ENCODE measurements at places on chromosomes 7 and 10.

- DNase-seq, result no peak
Measured at GRCh38 chr7:34130558-34131295, 225.4 kb downstream of the BMPER start.

GRCh38 chr10:6382081-6382480 is 179.3 kb downstream of the PFKFB3 start:
- no peak for DNase-seq

DNA sequence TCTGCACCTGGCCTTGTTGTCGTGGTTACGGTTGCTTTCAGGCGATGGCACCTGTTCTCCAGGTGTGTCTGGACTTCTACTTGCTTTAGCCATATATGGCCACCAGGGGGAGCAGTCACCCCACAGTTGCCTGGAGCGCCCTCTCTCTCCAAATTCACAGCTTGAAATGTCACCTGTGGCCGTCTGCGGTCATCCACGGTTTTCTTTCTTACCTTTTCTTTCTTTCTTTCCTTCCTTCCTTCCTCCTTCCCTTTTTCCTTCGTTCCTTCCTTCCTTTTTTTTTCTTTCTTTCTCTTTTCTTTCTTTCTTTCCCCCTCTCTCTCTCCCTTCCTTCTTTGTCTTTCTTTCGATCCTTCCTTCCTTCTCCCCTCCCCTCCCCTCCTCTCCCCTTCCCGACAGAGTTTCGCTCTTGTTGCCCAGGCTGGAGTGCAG is 150.5 kb upstream of the VKORC1L1 start:
- peak; percentile 27 for DNase-seq

GRCh38 chr10:60299961-60300883 is 89.5 kb downstream of the ANK3 start:
- no peak for DNase-seq

DNA sequence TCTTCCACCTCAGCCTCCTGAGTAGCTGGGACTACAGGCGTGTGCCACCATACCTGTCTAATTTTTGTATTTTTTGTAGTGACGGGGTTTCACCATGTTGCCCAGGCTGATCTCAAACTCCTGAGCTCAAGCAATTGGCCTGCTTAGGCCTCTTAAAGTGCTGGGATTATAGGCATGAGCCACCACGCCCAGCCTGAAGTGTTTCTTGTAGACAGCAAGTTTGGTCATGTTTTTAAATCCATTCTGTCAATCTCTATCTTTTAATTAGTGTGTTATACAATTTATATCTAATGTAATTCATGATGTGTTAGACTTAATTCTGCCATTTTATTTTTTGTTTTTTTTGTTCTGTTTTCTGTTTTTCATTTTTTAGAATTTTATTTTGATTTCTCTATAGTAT is 17.2 kb upstream of the MXI1 start:
- no peak for DNase-seq

DNA sequence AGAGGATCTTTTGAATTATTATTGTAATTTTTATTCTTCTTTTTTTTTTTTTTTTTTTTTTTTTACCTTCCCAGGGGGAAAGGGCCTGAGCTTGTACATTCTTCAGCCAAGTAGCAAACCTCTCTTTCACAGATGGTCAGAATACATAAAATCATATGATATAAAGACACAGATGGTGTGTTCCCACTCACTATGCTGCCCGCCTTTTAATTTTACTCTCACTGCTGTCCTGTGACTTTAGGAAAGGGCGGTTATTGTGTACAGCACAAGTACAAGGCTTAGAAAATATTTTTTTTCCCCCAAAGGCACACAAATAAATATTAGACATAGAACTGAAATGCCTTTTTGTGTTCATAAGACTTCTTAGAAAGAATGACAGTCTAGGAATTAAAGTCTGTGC is 213.6 kb downstream of the RPS24 start:
- DNase-seq, result no peak

DNA sequence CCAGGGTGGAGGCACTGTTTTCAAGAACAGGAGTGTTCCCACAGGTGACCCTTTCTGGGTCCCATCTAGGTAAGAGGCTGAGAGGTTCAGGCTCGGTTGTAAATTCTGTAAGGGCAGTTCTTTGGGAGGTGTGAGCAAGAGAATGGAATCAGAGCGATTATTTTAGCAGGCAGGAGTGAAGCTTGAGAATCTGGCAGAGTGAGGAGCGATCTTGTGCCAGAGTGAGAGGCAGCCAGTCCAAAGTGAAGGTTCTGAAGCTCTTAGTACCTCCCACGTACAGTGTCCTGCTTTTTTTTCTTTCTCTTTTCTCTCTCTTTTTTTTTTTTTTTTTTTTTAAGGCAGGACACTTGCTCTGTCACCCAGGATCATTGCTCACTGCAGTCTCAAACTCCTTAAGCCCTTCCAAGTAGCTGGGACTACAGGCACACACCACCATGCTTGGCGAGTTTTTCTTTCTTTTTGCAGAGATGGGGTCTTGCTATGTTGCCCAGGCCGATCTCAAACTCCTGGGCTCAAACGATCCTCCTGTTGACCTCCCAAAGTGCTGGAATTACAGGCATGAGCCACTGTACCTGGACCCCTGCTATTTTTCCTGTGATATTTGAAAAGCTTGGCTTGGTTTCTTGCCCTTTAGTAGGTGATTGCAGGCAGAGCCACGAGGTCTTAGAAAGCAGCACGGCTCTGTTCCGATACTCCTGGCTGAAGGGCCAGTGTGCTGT is 10.9 kb downstream of the POR start:
- no peak for DNase-seq

GRCh38 chr10:104220522-104220921 is 11.6 kb downstream of the CFAP43 start:
- no peak for DNase-seq

- no peak for DNase-seq
Measured at GRCh38 chr10:128541926-128542475, 415.8 kb upstream of the MKI67 start.

GRCh38 chr10:95297402-95297801 is 6.6 kb upstream of the PDLIM1 start:
- no peak for DNase-seq

GRCh38 chr10:112221545-112221944 is 38.0 kb upstream of the GPAM start:
- DNase-seq, result no peak

DNA sequence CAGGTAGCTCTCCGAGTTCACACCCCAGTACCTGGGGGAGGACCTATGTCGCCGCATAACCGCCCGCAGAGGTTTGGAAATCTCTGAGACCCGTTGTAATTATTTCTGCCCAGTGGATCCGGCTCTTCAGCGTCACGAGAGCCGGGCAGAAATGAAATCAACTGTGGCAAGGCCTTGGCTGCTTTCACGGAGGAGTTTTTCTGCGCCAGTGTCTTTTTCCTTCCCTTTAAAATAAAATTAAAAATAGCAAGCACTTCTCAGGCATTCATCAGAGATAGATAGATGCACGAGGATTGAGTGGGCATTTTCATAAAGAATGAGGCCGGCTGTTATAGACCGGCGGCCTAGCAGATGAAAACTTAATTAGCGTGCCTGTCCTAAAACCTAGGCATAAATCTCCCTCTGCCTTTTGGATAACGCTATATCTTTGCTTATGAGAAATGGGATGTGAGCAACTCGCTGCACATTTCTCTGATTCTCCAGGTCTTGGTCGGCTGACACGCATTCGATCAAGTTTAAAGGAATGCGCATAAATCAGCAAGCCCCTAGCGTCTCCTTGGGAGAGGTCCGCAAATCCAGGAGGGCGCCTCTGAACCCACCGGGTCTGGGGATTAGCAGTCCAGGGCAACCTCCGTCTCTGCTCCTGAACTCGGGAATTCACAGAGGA is 6.4 kb downstream of the HOXA13 start:
- no peak for DNase-seq

- DNase-seq, result no peak
Measured at GRCh38 chr7:10889266-10889898, 84.3 kb upstream of the PHF14 start.

- no peak for DNase-seq
Measured at GRCh38 chr7:36109013-36109627, 43.9 kb upstream of the EEPD1 start.

GRCh38 chr7:112083776-112084355 is 122.3 kb downstream of the DOCK4 start:
- no peak for DNase-seq

GRCh38 chr10:124362568-124362967 is 56.2 kb downstream of the OAT start:
- no peak for DNase-seq

DNA sequence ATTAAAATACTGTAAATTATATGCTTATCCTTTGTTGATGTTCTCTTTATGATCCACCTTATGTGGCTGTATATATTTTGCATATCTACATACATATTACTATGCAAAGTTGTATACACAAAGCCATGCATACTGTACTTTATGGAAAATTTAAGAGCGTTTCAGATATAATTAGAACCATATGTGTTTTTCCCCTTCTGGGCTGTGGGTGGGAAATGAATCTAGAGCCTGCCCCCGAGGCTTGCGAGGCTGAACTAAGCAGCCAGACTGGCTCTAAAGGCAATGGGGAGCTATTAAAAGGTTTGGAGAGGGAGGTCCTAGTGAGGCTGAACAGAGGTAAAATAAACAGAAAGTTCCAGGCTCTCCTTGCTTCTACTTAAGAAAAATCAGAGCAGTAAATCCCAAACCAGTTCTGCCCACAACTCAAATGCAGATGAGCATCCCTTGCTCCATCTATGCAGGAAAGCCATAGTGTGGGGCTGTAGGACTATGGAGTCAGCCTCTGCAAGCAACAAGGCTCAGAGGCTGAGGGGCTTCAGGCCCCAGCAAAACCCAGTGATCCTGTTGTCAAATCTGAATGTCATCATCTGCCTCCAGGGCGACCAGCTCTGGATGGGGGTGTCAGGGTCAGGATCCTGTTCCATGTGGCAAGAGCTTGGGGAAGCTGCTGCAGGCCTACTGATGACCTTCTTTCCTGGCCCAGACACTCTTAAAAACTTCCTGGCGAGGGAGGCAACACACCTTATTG is 14.1 kb upstream of the DDIT4 start:
- DNase-seq, result no peak

GRCh38 chr10:26269754-26270153 is 53.2 kb downstream of the GAD2 start:
- no peak for DNase-seq

DNA sequence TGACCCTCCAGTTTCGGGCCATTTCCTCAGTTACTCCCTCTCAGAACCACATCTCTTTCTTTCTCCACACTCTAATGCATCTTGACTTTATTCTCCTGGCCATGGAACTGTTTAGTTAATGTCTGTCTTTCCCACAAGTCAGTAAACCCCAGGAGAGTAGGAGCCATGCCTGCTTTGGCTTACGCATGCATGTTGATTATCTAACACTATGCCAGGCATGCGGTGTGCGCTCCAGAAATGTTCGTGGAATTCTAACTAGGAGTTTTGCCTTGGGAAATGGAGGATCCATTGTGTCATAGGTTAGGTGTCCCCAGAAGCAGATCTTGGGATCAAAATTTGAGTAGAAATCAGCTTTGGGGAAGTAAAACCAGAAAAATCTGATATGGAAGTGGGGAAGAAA is 308.9 kb downstream of the GRID1 start:
- DNase-seq, result no peak

- DNase-seq, result no peak
Measured at GRCh38 chr7:132105096-132105495, 471.2 kb downstream of the PLXNA4 start.

DNA sequence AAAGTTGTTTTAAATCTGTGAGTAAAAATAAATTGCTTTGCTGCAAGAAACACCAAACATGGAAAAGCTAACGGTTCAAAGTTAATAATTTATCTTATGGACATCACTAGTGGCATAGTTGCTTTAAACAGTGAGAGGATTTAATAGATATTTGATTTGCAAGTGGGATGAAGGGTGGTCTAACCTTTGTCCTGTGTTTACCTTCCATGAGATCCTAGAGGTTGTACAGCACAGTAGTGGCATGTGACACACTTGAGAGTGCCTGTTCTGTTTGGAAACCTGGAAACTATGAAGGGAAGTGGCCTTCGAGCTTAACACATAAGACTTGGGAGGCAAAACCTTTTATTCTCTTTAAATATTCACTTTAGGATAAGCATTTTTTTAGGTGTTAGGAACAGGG is 16.0 kb downstream of the EGFR start:
- no peak for DNase-seq

GRCh38 chr7:36732806-36733205 is 8.5 kb upstream of the AOAH start:
- DNase-seq, result no peak
